Activated T-helper 9 cell treated with anti-CD3 and anti-CD28 coated beads, Interleukin-2, amount 50 U/mL, for 16 hours (primary cell): ENCODE measurements at places on chromosomes 6 and 20.

- no peak for DNase-seq
Measured at GRCh38 chr6:27605401-27606342, 132.8 kb upstream of the ZNF184 start.

DNA sequence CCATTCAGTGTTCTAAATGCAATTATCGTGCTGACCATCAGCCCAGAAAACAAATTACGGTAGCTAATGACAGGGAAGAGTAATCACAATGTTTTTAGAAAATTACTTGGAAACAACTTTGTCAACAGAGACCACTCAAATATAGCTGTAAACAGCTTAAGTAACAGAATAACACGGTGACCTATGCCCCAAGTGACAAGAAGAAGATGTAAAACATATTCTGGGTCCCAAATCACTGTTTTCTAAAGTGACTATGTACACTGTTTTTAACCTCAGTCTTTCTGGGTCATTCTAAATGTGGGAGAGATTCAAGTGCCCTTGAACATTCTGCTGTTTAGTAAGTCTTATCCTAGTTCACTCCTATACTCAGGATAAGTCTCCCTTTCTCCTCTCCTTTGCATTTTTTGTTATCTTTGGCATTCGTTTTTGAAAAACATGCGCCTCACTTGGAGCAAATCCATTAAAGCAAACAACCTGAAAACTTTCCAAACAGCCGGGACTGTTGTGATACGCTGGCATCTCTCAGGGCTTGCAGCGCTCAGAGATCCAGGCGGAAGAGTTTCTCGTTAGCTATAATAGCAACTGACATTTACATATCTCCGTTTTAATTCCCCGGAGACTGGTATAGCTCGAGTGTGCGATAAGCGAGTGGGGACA, 114.5 kb upstream of the SOX4 start:
- no peak for DNase-seq

DNA sequence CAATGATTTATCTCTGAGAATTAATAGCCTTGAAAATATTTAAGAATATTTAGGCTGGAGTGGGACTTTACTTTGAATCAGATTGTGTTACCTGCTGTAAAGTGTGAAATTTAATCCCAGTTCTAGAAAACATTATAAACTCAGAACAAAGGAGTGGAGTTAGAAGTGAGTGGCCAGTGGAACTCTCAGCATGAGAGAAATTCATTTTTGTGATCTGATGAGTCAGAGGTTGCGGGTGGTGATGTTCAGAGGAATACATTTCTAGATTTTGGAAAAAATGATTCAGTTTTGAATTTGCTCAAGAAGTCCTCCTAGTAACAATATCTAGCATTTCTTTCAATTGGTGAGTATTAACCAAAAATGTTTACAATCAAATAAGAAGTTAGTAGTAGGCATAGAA, 167.5 kb downstream of the ZFAND3 start:
- no peak for DNase-seq

DNA sequence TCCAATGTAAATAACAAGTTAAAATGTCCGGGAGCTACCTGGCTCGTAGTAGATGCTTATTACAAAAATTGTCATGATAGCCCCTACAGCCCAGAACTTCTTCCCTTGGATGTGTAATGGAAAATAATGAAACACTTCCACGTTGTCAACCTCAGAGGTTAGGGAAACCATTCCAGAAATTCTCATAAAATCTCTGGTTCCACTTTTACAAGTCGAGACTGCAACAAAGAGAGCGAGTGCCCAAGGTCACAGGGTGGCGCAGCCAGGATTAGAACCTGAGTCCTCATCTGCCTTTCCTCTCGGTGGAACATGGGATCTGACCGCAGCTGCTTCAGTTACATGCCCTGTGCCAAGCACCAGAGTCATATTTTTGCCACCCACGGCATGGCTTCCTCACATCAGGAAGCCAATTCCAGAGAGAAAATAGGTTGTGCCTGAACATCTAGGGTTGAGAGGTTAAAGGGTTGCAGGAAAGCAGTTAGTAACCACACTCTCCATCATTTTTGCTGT, 157.6 kb downstream of the SOBP start:
- DNase-seq, result no peak

DNA sequence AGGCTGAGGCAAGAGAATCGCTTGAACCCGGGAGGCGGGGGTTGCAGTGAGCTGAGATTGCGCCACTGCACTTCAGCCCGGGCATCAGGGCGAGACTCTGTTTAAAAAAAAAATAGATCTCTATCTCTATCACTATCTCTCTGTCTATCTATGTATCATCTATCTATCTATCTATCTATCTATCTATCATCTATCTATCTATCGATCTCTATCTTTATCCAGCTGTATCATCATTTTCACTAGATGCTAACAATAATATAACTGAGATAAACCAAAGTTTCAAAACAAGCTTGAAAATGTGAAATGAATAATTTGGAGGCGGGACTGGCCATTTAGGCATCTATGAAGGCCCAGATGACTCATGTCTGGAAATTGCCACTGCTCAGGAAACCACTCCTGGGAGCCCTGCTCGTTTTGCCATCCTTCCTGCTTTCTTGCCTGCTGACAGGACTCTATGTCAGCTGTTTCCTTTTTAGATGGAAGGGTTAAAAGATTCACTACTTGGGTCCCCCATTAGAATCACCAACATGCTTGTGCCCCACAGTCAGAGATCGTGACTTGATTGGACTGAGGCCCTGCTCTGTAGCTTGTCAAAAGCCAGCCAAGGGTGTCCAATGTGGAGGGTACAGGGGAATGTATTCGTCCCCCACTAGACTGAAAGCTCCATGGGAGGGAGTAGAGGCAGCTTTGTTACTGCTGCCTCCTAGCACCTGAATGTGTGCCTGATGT, 61.7 kb downstream of the UTRN start:
- no peak for DNase-seq

DNA sequence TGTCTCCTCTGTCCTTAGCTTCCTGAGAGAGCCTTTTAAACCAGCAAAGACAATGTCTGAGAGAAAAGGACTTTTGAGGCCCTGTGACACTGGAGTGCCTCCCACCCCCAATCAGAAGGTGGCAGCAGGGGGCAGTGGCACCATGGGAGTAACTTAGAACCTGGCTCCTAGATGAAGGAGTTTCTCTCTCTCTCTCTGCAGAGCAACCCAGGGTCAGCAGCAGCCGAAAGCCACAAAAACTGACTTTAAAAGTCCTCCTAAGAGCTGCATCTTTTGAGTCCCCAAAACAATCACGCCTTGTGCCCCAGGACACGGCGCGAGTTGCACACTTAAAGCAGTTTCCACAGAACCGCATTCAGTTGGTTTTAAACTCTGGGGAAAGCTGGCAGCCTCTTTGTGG, 5.3 kb upstream of the TCP11 start:
- DNase-seq, result no peak

DNA sequence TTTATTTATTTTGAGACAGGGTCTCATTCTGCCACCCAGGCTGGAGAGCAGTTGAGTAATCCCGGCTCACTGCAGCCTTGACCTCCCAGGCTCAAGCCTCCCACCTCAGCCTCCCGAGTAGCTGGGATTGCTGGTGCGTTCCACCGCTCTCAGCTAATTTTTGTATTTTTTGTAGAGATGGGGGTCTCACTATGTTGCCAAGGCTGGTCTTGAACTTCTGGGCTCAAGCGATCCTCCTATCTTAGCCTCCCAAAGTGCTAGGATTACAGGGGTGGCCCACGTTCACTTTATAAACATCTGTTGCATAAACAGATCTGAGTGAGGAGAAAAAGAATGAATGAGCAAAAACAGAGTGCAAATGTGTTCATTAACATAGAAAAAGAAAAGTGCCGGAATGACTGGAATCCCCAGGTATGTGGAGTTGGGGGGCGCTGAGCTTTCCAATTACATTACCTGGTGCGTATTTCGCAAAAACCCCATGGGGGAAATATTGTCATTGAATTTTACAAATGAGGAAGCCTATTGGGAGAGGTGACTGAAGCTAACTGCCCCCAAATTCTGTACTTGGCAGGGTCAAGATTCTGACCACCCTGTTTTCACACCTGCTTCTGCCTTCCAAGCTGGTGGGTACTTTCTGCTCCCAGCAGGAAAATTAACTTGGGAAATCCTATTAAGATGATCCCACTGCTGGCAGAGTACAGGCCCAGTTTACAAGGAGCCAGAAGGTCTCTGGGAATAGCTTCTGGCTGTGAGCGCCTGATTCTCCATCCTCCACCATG, 207.7 kb upstream of the JARID2 start:
- no peak for DNase-seq

- no peak for DNase-seq
Measured at GRCh38 chr6:150331344-150331743, 37.5 kb upstream of the IYD start.

- no peak for DNase-seq
Measured at GRCh38 chr20:46587986-46588385, 37.5 kb upstream of the OCSTAMP start.

GRCh38 chr20:46243707-46244628, 64.3 kb downstream of the CDH22 start:
- no peak for DNase-seq

GRCh38 chr6:141866731-141867497, 265.8 kb upstream of the GJE1 start:
- no peak for DNase-seq

GRCh38 chr6:30656513-30656912, 9.6 kb downstream of the C6orf136 start:
- no peak for DNase-seq

DNA sequence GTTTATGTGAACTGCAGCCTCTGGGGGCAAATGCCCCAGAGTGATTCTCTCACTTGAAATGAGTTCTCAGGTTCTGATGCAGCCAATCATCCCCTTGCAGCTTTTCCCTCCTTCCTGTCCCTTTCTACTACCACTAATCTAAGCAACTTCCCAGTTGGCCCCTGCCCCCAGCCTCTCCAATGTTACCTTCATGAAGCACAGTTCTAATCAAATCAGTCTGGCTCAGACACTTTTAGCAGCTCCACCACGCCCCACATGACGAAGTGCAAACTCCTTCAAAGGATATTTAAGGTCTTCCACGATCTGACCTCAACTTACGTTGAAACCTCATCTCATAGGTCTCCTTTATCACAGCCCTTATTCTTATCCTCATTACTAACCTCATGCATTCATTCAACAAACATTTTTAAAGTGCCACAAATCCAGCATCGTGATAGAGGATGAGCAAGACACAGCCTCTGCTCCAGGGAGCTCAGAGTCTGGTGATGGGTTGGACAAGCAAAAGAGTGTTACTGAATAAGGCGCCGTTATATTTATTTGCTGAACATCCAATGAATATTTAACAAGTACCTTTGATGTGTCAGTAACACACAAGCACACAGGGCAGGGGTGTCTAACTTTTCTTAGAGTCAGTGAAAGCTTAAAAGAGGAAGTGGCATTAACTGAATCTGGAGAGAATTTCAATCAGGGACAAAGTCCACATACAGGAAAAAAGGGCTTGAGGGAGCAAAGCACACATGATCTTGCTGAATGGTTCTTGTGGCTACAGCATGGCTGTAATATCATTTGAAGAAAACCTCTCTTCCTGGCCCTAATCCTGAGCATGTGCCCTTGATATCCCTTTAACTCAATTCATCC, 20.4 kb upstream of the DTNBP1 start:
- DNase-seq, result no peak

- no peak for DNase-seq
Measured at GRCh38 chr20:8414586-8415274, 282.7 kb downstream of the PLCB1 start.

DNA sequence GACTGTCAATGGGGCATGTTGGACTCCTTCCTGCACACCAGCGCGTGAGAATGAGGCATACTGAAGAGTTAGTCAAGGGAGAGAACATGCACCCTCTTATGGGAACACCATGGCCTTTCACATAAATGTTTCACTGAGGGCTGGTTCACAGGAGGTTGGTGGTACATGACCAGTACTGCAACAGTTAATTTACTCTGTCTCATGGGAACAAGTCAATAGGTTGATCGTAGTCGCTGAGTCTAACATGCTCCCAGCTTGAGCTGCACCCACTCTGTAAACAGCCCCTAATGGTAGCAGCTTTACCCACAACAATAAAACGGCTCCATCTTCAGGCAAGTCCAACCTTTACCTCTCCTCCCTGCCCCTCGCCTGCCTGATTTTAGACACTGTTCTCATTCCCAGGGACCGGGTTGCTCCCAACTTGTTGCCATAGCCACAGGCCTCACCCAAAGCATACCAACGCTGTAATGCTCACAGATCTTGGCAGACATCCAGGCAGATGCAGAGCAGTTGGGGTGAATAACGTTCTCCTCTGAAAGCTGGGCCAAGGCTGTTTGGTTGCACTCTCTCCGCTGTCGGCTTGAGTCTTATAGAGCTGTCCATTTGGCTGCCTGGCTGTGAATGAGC, 111.3 kb downstream of the LY86 start:
- no peak for DNase-seq

- DNase-seq, result no peak
Measured at GRCh38 chr6:328136-328670, 35.9 kb downstream of the DUSP22 start.

DNA sequence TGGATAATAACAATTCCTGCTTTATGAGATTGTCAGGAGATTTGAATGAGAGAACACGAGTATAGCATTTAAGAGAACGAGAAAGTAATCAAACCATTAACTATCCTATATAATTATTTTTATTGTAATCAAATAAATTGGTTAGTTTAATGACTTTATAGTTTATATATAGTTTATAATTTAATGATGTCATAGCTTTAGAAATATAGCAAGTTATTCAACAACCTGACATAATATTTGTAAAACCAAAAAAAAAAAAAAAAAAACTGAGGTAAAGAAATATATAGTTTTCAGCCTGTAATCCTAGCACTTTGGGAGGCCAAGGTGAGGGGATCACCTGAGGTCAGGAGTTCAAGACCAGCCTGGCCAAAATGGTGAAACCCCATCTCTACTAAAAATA, 26.4 kb upstream of the DST start:
- no peak for DNase-seq

DNA sequence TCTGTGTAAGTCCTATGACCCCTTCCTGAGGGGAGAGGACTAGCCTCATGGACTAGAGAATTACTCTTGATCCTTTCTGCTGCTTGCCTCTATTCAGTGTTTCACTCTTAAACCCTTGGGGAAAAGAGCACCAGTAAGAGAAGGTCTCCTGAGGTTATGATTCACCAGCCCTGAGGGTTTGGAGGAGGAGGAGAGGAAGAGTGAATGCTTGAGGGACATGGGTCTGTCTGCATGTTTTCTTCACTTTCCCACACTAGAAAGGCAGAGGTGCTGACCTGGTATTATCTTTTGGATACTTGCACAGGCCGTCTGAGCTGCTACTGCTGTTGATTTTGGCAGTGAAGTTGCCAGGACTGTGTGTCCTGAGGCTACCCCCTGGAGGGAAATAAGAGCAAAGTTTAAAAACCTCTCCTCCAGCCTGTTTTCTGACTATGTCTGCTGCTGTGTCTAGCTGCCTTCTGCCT, 78.3 kb downstream of the CD109 start:
- no peak for DNase-seq

DNA sequence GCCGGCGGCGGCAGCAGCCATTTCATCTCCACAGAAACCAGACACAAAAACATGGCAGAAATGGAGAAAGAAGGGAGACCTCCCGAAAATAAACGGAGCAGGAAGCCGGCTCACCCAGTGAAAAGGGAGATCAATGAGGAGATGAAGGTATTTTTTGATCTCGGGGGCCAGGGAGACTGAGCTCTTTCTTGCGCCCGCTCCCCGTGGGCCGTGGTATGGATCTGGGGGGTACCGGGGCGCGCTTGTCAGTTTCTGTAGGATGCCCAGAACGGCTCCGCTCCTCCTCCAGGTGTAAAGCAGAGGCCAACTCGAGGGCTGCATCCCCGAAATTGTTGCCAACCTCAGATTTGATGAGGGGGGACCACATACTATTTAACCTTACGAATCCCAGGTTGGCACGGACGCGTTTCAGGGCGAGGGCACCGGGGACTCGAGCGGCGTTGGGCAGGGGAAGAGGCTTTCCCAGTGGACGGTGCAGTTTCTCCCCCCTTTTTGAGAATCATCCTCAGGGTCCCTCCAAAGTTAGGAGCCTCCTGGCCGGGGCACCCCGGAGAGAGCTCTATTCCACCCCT, 735 bp downstream of the SOBP start:
- no peak for DNase-seq
